Dermis microvascular lymphatic vessel endothelial cell (primary cell): ENCODE measurements at places on chromosomes 16 and 17. TPM values are rescaled to one million over a fixed set of nuclear protein-coding genes. Genes with fewer than 3 reads are reported as not detected.
A peak's percentile ranks its signal among the peaks of the same experiment; 100 is the strongest.

GRCh38 chr17:29717817-29718216 is 95.1 kb upstream of the CORO6 start:
- no peak for DNase-seq

The GLIS2 gene
- total RNA-seq: 0.38 and 0.39 TPM in 2 replicates

DNA sequence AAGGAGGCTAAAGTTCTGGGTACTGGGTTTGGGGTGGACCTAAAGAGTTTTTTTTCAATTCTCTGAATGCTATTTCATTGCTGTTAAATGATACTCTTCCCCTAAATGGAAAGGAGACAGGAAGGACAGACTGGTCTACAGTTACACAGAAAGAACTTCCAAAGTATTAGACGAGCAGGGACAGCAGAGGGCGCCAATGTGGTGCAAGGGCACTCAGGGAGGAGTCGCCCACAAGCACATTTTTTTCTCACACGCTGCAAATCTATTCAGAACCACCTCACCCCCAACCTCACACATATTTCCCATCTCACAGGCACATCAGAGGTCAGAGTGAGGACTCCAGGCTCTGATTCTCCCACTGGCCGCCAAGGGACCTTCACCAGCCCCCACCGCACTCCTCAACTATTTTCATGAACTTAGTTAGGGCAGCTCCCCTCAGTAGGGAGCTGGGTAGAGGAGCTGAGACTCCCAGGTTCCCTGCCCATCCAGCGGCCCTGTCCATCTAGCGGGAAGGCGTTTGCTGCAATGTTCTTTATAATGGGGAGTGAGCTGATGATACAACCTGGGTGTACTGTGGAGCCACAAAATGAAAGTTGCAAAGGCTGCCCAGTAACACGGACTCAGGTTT is 6.8 kb upstream of the CA4 start:
- peak; percentile 91 for DNase-seq

DNA sequence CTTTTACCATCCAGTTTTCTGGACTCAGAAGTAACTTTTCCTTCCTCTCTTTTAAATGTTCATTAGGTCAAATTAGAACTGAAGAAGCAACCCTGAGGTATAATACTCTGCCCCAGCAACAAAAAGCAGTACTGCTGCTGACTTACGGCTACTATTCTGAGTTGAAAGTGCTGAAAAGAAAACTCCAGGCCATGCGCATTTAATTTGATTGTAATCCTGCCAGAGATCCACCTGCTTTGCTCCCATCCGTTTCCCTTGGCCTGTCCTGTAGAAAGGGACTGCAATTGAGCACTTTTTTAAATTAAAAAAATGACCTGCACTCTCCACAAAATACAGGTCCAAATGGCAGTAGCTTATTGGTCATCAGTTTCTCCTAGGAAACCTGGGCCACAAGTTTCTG is 61.6 kb downstream of the PITPNC1 start:
- no peak for DNase-seq

DNA sequence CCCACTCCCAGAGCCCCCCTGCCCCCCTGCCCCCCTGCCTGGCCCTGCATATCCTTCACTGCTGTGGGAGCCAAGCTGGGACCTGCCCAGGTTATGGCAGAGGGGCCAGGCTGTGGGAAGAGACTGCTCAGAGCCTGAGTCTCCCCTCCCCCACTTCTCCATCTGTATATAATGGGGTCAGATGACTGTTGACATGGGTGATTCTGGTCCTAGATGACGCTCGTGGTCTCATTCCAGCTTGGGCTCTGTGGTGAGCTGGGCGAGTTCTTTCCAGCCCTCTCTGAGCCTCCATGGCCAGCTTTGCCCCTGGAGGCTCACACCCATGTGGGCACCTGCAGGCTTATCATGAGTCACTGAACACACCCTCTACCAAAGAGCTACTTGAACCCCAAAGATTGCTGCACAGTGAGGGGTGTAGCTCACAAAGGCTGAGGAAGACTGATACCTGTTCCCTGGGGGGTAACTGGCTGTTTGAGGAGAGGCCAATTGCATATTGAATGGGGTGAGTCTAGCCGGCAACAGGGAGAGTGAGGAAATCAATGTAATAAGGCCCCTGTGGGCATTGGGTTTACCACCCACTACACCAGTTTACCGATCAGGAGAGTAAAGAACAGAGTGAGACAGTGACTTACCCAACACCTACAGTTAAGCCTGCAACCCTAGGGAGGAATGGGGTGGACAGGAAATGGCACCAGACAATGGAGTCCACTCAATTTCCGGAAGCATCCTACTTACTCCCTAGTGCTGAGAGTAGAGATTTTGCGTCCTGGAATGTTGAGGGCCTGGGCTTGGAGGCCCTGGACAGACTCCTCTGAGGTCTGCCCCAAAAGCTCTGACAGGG is 4.2 kb upstream of the SREBF1 start:
- peak; percentile 54 for DNase-seq

DNA sequence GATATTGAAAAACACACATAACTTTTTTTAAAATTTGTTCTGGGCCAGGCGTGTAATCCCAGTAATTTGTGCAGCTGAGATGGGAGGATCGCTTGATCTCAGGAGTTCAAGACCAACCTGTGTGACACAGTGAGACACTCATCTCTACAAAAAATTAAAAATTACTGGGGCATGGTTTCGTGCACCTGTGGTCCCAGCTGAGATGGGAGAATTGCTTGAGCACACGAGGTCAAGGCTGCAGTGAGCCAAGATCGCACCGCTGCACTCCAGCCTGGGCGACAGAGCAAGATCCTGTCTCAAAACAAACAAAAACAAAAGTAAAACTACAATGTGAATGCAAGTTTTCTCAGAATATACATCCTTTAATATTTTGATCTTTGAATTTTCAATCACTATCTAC is 15.1 kb downstream of the C16orf54 start:
- DNase-seq: no peak

The PERCC1 gene
- total RNA-seq: not detected in 2 replicates

The TBX4 gene
- total RNA-seq: not detected in 2 replicates

DNA sequence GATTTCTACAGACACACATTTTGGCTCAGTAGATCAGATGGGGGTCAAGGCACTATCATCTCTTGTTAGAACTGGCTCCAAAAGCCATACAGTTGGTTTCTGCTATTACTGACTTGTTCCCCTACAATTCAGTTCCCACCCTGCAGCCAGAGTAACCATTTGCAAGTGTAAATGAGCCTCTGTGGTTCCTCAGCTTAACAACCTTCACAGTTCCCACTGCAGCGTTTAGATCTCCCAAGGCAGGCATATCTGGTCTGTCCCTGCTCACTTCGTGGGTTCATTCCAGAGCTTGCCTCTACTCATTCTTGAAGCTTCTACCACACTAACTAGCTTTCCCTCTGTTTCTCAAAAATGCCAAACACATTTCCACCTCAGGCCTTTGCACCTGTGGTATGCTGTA is 186.1 kb downstream of the CBLN1 start:
- DNase-seq: no peak

DNA sequence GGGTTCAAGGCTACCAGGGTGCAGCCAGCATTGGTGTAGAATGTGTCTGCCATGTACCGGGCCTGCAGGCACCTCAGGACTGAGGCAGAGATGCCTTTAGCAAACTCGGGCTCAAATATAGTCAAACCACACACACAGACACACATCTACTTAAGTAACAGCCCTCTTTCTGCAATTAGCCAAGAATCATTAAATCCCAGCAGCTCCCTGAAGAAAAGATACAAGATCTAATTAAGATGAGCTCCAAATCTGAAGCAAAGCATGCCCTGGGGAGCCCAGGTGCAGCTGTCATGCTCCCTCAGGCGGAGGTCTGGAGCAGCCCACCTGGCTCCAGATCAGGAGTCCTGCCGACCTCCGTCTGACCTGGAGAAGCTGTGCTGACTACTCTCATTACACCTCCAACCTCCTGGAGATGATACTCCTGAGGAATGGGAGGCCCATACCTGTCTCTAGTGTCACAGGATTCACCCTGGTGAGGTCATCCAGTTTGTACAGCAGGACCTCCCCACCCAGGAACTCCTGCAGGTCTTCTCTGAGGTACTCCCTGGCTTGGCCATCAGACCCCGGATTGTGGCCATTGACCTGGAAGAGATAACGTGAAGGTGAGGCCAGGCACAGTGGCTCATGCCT is 6.9 kb downstream of the MYO19 start:
- no peak for DNase-seq

GRCh38 chr17:49406421-49407061 is 8.1 kb downstream of the PHB1 start:
- no peak for DNase-seq

The C16orf92 gene
- total RNA-seq: not detected in 2 replicates

The TIMM22 gene
- 14.0 and 15.6 TPM in 2 replicates for total RNA-seq

DNA sequence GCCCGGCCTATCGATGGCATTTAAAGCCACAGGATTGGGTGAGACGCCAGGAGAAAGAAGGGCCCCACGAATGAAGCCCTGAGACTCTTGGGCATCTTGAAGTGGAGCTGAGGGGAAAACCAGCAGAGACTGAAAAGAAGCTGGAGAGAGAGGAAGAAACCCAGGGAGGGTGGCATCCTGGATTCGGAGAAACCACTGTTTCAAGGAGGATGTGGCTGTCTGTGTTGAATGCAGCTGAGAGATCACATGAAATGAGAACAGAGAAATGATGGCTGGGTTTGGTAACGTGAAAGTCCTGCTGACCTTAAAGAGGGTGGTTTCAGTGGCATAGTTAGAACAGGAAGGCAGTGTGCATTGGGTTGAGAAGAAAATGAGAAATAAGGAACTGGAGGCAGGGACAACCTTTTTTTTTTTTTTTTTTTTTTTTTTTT is 3.8 kb downstream of the TNFSF12 start:
- no peak for DNase-seq

The KRTAP4-3 gene
- not detected in 2 replicates for total RNA-seq

DNA sequence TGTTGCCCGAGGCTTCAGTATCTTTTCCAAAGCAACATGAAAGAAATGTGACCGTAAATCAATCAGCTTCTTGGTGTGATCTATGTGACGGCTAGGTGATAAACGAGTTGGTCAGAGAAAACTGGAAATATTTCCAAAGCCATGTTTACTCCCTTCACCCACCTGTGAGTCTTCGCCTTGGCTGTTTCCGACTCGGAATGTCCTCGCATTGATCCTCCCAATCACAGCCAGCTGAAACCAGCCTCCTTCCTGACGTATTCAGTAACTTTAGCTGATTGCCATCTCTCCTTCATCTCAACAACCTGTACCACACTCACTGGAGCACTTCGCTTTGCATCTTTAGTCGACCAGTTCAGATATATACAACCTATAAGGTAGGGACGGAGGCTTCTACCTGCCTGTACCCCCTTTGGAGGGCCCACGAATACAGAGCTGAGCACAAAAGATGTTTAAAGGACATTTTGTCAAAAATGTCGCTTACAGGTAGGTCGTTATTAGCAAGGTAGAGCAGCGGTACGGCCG is 705 bp downstream of the KRABD2 start:
- no peak for DNase-seq
